GM23338 (cell line): ENCODE measurements at places on chromosomes 11 and 22. TPM values are rescaled to one million over a fixed set of nuclear protein-coding genes. Genes with fewer than 3 reads are reported as not detected.

Gene AMPD3
- 1.8 and 2.1 TPM in 2 replicates for total RNA-seq

Gene B4GALNT4
- 55.2 and 92.6 TPM in 2 replicates for total RNA-seq

Gene P2RY6
- not detected in 2 replicates for total RNA-seq

Gene PRR5L
- 6.6 and 8.9 TPM in 2 replicates for total RNA-seq

Gene JAM3
- total RNA-seq, result 41.5 and 44.8 TPM in 2 replicates

GRCh38 chr11:32440916-32441315 is 5.6 kb upstream of the WT1 start:
- no peaks in the 10 kb centered on the region for H3K36me3 ChIP-seq
- H3K4me1 ChIP-seq, result peaks cover 44% of the 10 kb centered on the region
- H3K4me3 ChIP-seq, result no peak overlapping the region

GRCh38 chr22:49670456-49671330 is 157.0 kb downstream of the BRD1 start:
- H3K4me3 ChIP-seq, result no peak overlapping the region
- H3K36me3 ChIP-seq, result no peaks in the 10 kb centered on the region; the same call in 1 of the 2 replicates
- no peak for DNase-seq
- H3K27ac ChIP-seq, result no peak overlapping the region
- H3K27me3 ChIP-seq, result no peaks in the 10 kb centered on the region
- no peaks in the 10 kb centered on the region for H3K4me1 ChIP-seq

DNA sequence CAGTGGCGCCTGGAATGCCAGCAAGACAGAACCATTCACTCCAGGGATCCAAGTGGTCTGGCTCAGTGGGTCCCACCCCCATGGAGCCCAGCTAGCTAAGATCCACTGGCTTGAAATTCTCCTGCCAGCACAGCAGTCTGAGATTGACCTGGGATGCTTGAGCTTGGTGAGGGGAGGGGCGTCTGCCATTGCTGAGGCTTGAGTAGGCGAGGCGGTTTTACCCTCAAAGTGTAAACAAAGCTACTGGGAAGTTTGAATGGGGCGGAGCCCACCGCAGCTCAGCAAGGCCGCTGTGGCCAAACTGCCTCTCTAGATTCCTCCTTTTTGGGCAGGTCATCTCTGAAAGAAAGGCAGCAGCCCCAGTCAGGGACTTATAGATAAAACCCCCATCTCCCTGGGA is 125.7 kb upstream of the DDI1 start:
- DNase-seq, result peak; percentile 4
- H3K4me1 ChIP-seq, result no peaks in the 10 kb centered on the region
- no peaks in the 10 kb centered on the region for H3K27me3 ChIP-seq
- no peaks in the 10 kb centered on the region for H3K36me3 ChIP-seq
- H3K27ac ChIP-seq, result no peak overlapping the region
- no peak overlapping the region for H3K4me3 ChIP-seq

GRCh38 chr11:130379276-130379675 is 49.1 kb downstream of the ADAMTS8 start:
- no peaks in the 10 kb centered on the region for H3K36me3 ChIP-seq
- no peaks in the 10 kb centered on the region for H3K27me3 ChIP-seq
- peaks cover 35% of the 10 kb centered on the region for H3K4me1 ChIP-seq
- no peak for DNase-seq
- H3K27ac ChIP-seq, result peak overlapping the region; percentile 85; the same call in 1 of the 2 replicates

DNA sequence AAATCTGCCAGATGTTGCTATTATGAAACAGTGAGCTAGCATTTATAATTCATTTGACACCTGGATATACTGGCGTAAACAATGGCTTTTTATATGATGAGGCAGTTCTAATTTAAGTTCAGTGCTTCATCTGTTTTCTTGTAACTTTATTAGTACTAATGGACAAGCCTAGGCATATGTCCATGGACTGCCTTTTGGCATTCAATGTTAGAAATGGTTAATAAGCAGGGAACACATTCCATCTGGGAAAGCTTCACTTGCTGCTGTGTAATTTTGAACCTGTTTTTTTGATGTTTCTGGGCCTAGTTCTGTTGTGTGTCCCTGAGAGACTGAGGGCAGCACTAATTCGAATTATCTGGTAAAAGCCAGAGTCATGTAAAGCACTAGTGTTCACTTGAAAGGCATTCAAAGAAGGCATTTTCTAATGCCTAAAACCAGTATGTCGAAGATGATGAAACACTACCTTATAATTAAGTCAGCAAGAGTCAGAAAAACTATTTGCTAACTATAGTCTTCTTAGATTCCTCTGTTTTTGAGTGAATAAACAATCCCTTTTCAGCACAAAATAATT is 138.5 kb downstream of the SWAP70 start:
- H3K27ac ChIP-seq, result peak overlapping the region; percentile 96
- H3K27me3 ChIP-seq, result no peaks in the 10 kb centered on the region
- DNase-seq, result peak; percentile 48
- H3K36me3 ChIP-seq, result no peaks in the 10 kb centered on the region
- no peak overlapping the region for H3K4me3 ChIP-seq
- H3K4me1 ChIP-seq, result peaks cover 27% of the 10 kb centered on the region

- H3K36me3 ChIP-seq, result no peaks in the 10 kb centered on the region
- H3K27ac ChIP-seq, result no peak within 1 kb of the TSS
- peak; percentile 57 for DNase-seq
- H3K4me3 ChIP-seq, result peak within 1 kb of the TSS; percentile 65
These were observed at the start of gene TSPO for GRCh38 chr22:43151251-43152002. Gene TSPO, plus strand, starts transcription at chr22:43151559. Its CDS starts 7,680 bp downstream, at chr22:43159239.

DNA sequence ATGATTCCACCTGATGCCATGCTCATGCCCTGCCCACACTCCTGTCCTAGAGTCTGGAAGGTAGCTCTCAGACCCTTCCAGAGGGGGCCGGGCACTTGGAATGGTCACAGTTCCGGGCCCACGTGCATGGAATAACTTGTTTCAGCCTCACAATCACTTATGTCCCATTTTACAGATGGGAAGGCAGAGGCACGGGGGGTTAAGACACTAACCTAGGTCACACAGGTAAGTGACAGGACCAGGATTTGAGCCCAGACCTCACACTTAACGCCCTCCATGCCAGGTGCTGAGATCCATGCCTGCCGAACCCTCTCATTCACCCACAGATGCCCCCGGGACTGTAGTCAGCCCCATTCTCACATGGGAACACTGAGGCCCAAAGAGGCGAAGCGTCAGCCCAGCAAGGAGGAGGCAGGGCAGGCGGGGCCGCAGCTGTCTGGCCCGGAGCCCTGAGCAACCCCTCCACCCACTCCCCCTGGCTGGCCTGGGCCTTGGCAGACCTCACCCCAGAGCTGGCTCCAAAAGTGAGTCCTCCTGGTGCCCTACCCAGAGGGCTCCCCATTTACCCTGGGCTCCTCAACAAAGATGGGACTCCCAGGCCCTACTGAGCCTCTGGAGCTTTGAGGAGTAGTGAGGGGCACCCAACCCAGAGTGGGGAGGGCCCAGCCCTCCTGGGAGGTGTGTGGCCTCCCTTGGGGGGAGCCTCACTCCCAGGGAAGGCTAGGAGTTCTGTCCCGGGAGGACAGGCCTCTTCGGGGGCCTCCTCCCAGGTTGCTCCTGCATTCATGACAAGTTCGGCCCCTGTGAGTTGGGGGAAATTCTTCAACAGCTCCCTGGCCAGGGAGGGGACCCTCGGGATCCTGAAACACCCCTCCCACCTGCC is 2.4 kb upstream of the ALDH3B1 start:
- peaks cover 16% of the 10 kb centered on the region for H3K4me1 ChIP-seq
- H3K36me3 ChIP-seq, result no peaks in the 10 kb centered on the region
- no peaks in the 10 kb centered on the region for H3K27me3 ChIP-seq

- no peaks in the 10 kb centered on the region for H3K4me1 ChIP-seq
- H3K27ac ChIP-seq, result no peak overlapping the region
- peaks cover 7% of the 10 kb centered on the region; the same call in 1 of the 2 replicates for H3K36me3 ChIP-seq
These were observed 132.2 kb upstream of the PLET1 start for GRCh38 chr11:112392904-112393303.

- no peaks in the 10 kb centered on the region for H3K27me3 ChIP-seq
- H3K4me1 ChIP-seq, result no peaks in the 10 kb centered on the region
- H3K4me3 ChIP-seq, result no peak overlapping the region
- H3K27ac ChIP-seq, result no peak overlapping the region
These were observed 138.4 kb upstream of the DDI1 start for GRCh38 chr11:103898065-103898464.

DNA sequence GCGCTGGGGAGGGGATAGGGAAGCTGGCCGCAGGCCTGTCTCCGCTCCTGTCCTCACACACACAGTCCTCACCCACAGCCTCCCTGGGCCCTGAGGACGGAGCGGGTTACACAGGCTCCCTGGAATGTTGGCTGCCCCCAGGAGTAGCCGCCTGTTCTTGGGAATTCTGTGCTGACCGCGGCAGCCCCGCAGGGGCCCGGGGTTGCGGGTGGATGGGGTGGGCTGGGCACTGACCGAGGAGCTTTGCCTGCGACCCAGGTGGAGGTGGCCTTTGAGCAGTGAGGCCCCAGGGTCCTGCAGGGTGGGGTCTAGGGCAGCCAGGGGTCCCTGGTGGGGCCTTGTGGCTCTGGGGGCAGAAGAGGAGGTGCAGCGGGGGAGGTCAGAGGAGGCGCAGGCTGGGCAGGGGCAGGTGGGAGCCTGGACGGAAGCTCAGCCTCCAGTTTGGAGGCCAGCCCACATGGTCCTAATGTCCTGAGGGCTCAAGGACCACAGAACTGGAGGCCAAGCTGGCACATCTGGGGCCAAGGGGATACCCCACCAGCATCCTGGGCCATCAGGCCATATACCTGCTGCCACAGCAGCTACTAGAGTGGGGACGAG is 6.6 kb upstream of the MRGPRG start:
- H3K27me3 ChIP-seq, result no peaks in the 10 kb centered on the region
- H3K27ac ChIP-seq, result no peak overlapping the region
- peaks cover 9% of the 10 kb centered on the region; the same call in 1 of the 2 replicates for H3K4me1 ChIP-seq
- DNase-seq, result no peak

GRCh38 chr11:97683733-97684132 is 1293.9 kb downstream of the JRKL start:
- no peak overlapping the region for H3K4me3 ChIP-seq
- H3K36me3 ChIP-seq, result no peaks in the 10 kb centered on the region
- no peak overlapping the region for H3K27ac ChIP-seq
- peak; percentile 83 for DNase-seq
- no peaks in the 10 kb centered on the region for H3K27me3 ChIP-seq

DNA sequence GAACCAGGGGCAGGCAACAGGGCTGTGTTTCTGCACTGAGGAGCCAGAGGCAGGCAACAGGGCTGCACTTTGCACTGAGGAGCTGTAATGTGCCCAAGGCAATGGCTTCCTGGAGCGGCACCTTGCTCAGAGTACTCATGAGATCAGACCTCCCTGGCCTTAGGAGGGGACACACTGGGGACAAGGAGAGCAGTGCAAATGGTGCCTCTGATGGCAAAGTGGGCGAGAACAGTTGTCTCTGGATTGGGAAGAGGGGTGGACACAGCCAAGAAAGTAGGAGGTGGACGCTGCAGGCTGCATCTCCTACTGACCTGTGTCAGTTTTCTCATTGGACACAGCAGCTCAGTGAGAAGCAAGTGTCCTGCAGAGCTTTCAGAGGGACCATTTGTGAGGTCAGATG is 1443.3 kb downstream of the TBC1D22A start:
- no peak overlapping the region for H3K4me3 ChIP-seq
- H3K36me3 ChIP-seq, result no peaks in the 10 kb centered on the region
- no peaks in the 10 kb centered on the region for H3K27me3 ChIP-seq
- no peaks in the 10 kb centered on the region for H3K4me1 ChIP-seq
- no peak overlapping the region for H3K27ac ChIP-seq
